Left ventricle myocardium superior (tissue), 1 donor: ENCODE measurements at places on chromosomes 2 and 18. TPM values are rescaled to one million over a fixed set of nuclear protein-coding genes. Genes with fewer than 3 reads are reported as not detected.
A peak's percentile ranks its signal among the peaks of the same experiment; 100 is the strongest.

DNA sequence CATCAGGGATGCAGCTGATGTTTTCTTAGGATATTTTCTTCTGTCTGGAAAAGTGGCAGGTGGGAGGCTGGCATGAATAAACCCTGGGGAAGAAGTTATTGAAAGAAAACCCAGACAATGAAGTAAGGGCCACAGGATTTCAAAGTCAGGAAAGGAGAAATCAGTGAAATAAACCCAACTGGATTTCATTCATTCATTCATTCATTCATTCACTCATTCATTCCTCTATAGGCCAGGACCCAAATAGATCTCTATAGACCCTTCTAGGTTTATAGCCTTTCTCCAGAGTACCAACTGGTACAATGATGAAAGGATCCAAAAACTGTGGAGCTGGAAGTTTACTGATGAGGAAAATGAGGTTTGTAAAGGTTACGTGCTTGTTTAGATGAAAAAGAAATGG is 67.3 kb upstream of the DNMT3A start:
- DNase-seq, result no peak

The TUBA4B gene
- not detected for total RNA-seq

The HOXD3 gene
- total RNA-seq, result 0.27 TPM

- no peak for DNase-seq
These were observed 213.0 kb upstream of the SETBP1 start for GRCh38 chr18:44467718-44468117.

DNA sequence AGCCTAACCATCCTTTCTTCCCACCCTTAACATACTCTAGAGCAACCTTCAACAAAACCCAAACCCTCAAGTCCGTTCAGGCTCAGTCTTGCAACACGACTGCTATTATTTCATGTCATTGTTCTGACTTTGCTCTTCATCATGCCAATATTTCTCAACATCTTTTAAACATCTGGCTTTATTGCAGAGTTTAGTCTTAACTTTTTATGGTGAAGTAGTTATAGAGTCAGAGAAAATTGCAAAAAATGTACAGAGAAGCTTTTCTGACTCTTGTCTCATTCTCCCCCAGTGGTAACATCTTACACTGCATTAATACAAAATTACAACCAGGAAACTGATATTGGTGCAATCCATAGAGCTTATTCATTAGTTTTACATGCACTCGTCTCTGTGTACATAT is 3.9 kb downstream of the MARCO start:
- no peak for DNase-seq

DNA sequence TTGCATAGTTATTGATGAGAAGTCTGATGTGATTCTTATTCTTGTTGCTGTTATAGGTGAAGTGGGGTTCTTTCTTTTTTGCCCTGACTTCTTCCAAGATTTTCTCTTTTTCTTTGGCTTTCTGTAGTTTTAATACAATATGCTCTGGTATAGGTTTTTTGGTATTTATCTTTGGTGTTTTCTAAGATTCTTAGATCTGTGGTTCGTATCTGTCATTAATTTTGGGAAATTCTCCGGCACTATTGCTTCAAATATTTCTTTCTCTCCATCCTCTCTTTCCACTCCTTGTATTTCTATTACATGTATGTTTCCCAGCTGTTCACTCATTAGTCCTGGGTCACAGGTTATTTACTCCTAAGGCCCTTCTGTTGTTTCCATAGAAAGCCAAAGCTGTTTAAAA is 43.8 kb downstream of the SKA1 start:
- no peak for DNase-seq

DNA sequence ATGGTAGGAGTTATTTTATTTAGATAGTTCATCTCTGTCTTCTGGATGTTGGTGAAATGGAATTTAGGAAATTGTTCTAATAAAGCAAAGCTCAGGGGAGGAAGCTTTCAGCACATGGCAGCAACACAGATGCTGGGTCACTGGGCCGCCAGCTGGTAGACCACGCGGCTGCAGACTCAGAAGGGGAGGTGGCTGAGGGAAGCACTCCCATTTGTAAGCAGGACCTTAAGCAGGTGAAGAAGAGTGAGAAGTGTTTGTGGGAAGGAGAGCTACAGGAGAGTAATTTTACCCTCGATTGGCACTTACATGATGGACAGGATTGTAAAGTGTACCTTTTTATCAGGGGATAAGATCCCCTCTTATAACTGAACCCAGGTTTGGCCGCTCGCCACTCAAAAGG is 24.4 kb downstream of the NMS start:
- DNase-seq, result no peak

DNA sequence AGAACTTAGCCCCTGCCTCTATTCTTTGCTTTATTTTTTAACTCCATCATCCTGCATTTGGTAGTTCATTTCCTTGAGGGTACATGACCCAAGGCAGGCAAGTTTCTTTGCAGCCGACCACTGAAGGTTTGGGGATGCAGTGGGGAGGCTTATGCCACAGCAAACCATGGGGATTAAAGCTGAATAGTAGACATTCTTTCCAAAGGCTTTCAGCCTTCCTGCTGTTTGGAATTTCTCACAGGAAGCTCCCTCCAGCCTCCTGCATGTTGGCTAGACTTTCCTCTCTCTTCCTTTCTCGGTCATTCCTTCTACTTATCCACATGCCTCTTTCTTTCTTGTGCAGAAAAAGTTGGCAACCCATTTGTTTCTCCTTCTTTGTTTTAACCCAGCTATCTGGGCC is 77.3 kb downstream of the SOCS6 start:
- DNase-seq, result no peak

DNA sequence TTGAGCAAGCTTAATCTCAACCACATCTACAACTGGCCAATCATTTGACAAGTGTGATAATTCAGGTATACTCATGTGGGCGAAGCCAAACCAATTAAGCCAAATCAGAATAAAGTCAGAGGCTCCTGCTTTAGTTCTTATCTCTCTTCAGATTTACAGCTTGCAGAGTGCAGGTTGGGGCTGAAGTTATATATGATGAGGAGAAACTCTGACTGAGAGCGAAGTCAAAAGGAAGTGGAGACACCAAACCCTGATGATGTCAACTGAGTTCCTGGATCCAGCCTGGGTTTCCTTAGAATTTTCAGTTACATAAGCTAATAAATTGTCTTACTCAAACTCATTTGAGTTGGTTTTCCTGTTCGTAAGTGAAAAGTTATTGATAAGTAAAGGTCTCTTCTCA is 73.9 kb downstream of the ASXL2 start:
- DNase-seq, result no peak

The AGAP1 gene
- total RNA-seq, result 22.3 TPM

DNA sequence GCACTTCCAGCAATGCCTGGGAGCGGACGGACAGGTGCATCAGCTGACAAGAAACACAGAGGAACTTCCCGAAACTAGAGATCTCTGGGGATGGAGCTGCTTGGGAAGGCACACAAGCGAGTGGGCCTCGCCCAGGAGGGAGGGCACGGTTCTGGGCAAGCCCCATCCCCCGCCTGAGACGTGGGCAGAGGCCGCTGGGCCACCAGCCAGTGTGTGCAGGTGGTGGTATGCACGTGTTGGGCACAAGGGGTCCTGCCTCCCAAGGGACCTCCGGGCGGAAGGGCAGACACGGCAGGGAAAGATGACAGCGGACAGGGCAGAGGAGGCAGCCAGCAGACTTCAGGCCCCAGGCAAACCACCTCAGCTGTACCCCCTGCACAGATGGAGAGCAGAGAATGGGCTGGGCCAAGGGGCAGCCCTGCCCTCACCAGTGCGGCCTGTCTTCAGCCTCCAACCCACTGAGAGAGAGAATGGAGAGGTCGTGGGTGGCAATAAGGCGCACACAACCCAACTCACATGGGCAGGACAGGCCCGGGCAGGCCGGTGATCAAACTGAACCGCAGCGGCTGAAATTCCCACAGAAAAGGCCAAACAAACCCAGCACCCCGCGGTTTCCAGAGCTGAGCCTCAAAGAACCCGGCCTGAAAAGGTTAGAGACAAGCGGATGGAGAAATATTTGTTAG is 51.2 kb downstream of the HDAC4 start:
- no peak for DNase-seq

DNA sequence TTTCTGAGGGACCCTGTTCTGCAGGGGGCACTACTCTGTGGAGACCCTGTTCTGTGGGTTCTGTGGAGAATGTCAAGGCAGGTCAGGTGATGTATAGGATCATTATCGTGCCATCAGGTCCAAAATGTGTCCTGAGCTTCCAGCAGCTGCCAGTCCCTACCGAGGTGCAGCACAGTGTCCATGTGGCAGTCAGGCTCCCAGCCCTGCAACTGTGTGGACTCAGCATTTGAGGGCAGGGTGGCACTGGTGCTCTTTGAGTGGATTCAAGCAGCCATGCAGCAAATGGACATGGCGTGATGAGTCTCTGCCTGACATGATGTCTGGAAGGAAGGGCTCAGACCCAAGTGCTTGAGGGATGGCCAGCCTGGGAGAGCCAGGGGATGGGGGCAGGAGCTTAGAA is 35.0 kb downstream of the STK25 start:
- DNase-seq, result no peak

DNA sequence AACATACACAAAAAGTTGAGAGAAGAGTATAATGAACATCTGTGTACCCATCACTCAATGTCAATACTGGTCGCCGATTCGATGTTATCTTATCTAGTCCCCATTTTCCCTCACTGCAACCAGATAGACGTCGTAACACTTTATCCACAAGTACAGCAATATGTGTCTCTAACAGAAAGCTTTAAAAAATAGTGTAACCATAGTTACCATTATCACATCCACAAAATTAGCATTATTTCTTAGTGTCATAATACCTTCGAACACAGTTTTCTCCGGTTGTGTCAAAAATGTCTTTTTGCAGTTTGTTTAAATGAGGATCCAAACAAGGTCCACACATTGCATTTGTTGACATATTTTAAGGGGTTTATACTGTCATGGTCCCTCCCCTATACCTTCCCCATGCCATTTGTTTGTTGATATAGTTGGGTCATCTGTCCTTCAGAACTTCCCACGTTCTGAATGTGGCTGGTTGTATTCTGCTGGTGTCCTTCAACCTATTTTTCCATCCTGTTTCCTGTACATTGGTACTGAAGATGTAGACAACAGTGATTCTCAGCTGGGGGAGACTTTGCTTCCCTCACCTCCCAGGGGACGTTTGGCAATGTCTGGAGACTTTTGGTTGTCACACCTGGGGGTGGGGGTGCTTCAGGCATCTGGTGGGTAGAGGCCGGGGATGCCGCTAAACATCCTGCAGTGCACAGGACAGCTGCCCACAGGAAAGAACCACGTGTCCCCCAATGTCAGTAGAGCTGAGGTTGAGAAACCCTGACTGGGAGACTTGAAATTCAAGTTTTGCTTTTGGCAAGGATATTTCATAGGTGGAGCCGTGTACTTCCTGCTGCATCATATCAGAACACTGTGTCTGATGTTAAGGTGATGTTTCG is 72.7 kb upstream of the SPRED2 start:
- no peak for DNase-seq

The SLC16A14 gene
- 4.0 TPM for total RNA-seq

DNA sequence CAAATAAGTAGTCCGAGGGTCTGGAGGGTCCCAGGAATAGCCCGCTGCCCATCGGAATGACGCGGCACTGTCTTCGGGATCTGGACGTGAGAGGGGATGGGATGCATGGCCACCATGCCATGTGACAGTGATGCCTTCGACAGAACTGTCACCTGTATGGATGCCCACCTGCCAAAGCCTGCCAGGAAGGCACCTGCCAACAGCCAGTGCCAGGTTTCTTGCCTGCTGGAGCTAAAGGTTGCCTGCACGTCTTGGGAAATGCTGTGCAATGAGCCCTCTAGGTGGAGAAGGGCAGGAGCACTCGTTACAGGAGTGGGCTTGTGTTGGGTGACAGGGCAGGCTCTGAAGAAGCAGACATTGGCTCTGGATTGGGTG is 20.5 kb downstream of the GPR35 start:
- no peak for DNase-seq

GRCh38 chr2:149375801-149376361 is 45.5 kb downstream of the LYPD6 start:
- DNase-seq, result no peak

GRCh38 chr2:159637240-159637639 is 20.9 kb upstream of the BAZ2B start:
- no peak for DNase-seq

- no peak for DNase-seq
These were observed 43.2 kb downstream of the C2orf76 start for GRCh38 chr2:119323459-119323858.

- no peak for DNase-seq
These were observed 8.2 kb upstream of the SMARCAL1 start for GRCh38 chr2:216404010-216404618.

- no peak for DNase-seq
These were observed 15.0 kb downstream of the INPP4A start for GRCh38 chr2:98459496-98460175.

DNA sequence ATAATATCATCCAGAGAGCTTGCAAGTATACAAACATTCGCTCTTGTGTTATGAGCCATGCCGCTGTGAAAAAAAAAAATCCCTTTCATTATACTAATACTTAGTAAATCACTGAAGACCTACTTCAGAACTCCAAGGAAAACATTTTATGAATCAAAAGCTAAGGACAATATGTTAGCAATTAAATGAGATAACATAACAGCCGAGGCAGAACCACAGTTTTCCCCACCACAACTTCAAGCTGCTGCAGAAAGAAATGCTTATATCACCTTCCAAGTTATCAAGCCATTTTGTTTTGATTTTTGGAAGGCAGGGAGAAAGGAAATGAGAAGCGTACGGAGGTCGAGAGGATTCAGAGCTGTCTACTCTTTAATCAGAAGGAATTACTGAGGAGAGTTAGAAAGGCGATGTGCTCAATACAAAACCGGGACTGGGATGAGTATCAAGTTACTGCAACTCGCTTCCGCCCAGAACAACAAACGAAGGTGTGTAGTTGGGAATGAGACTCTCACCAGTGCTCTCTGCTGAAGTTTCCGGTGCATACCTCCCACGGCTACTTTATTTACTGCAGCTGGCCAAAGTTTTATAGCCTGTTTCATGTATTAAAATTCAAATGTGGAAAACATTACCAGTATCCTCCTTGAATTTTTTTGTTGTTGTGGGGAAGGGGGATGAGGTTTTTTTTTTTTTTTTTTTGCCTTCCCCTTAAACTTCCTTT is 292.2 kb upstream of the CCDC68 start:
- DNase-seq, result no peak

GRCh38 chr2:120825370-120826259 is 89.9 kb downstream of the GLI2 start:
- DNase-seq, result peak; percentile 87

The EVX2 gene
- total RNA-seq, result not detected

DNA sequence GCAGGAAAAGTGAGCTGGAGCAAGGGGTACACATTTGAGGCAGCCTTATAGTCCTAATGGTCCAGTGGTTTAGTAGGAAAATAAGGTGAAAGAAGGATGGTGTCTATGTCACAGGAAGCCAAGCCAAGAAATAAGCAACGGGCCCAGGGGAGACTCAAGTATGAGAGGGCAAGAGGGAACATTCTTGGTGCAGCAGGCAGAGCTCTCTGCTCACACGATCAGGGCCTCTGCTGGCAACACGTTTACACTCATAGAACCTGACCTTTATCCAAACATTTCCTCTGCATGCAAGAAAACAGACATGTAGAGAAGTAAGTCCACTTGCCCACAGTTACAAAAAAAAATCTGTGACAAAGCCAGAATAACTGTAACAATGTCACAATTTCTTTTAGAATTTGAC is 32.6 kb upstream of the LRRC30 start:
- no peak for DNase-seq
